ENCODE measurements at places on chromosomes 7 and 10.

GRCh38 chr7:7236041-7236440, 53.7 kb downstream of the C1GALT1 start:
- no peak for DNase-seq

GRCh38 chr7:128352153-128352537, 8.4 kb upstream of the RBM28 start:
- DNase-seq: peak; percentile 73

DNA sequence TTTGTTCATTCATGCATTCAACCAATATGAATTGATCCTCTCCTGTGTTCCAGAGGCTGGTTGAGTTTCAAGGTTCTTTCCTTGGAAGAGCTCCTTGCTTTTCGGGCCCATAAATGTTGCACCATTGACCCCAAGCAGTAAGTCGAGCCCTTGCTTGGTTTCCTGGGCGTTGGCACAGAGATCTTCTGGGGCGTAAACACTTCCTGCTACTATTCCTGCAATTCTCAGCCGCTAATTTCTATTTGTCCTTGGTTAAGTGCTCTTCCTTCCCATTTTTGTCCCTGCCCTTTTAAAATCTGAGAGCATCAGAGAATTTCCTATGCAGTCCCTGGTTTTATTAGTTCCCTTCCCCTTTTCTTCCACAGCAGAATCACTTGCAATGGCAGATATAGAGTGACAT, 44.1 kb upstream of the ADRB1 start:
- no peak for DNase-seq

- DNase-seq: peak; percentile 26
Measured at GRCh38 chr10:35300063-35300699, 36.1 kb upstream of the CCNY start.

GRCh38 chr10:86965986-86966654, 2.2 kb upstream of the ADIRF start:
- DNase-seq: peak; percentile 0

GRCh38 chr10:84511106-84511505, 182.7 kb downstream of the CCSER2 start:
- DNase-seq: no peak

- no peak for DNase-seq
Measured at GRCh38 chr10:19570991-19571390, 245.2 kb upstream of the PLXDC2 start.

GRCh38 chr10:13890233-13891127, 303.7 kb downstream of the PRPF18 start:
- peak; percentile 44 for DNase-seq

- no peak for DNase-seq
Measured at GRCh38 chr7:147999962-148000361, 590.6 kb upstream of the C7orf33 start.

- no peak for DNase-seq
Measured at GRCh38 chr7:41275255-41275654, 427.6 kb downstream of the INHBA start.

- no peak for DNase-seq
Measured at GRCh38 chr7:29145553-29146056, 732 bp downstream of the CPVL start.

GRCh38 chr10:31940839-31941653, 12.4 kb upstream of the ARHGAP12 start:
- peak; percentile 69 for DNase-seq

- no peak for DNase-seq
Measured at GRCh38 chr10:30365278-30365677, 16.2 kb upstream of the MTPAP start.

GRCh38 chr10:29926693-29927048, 132.7 kb downstream of the JCAD start:
- peak; percentile 46 for DNase-seq

DNA sequence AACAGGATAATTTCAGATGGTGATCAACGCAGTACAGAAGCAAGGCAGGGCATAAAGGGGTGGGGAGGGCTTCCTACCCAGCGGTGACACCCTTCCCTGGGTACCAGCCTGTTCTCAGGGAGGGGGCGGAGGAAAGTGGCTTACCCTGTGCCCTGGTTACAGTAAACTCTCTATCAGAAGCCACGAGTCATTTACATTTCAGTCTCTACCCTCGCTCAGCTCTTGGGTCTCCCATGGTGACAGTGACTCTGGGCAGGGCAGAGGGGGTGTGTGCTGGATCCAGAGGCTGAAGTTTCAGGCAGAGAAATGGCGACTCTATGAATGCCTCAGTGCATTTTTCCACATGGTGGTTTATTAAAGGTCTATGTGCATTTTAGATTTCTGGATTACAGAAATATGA, 107.0 kb downstream of the ADARB2 start:
- DNase-seq: no peak

GRCh38 chr7:27520815-27521790, 141.6 kb downstream of the HIBADH start:
- DNase-seq: peak; percentile 36

- DNase-seq: no peak
Measured at GRCh38 chr7:89072081-89072480, 276.5 kb upstream of the TEX47 start.

GRCh38 chr10:50360077-50360850, 108.9 kb upstream of the ASAH2 start:
- DNase-seq: peak; percentile 67

GRCh38 chr7:21922605-21923004, 23.1 kb downstream of the CDCA7L start:
- DNase-seq: no peak

- DNase-seq: peak; percentile 36
Measured at GRCh38 chr10:48506147-48506917, 98.5 kb downstream of the ARHGAP22 start.

Data from AG08396 (cell line).